ENCODE measurements at places on chromosomes 7 and 10.

GRCh38 chr7:157897681-157898080 is 560.9 kb downstream of the DNAJB6 start:
- DNase-seq, result no peak

DNA sequence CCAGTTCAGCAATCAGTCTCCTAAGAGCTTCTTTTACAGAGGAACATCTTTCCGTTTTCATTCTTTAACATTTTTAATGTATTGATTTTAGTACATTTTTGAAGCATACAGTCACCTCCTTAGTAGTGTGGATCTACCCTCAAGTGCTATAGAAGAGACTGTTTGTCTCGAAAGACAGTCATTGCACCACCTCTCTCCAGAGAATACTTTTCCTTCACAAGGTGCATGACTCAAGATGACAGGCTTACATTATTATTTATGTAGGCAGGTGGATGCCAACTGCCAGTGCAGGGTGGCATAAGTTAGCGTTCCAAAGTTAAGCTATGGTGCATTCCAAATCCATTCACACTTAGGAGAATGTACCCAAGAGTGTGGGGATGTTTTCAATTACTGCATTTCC is 71.8 kb downstream of the ZEB1 start:
- DNase-seq, result peak; percentile 76

DNA sequence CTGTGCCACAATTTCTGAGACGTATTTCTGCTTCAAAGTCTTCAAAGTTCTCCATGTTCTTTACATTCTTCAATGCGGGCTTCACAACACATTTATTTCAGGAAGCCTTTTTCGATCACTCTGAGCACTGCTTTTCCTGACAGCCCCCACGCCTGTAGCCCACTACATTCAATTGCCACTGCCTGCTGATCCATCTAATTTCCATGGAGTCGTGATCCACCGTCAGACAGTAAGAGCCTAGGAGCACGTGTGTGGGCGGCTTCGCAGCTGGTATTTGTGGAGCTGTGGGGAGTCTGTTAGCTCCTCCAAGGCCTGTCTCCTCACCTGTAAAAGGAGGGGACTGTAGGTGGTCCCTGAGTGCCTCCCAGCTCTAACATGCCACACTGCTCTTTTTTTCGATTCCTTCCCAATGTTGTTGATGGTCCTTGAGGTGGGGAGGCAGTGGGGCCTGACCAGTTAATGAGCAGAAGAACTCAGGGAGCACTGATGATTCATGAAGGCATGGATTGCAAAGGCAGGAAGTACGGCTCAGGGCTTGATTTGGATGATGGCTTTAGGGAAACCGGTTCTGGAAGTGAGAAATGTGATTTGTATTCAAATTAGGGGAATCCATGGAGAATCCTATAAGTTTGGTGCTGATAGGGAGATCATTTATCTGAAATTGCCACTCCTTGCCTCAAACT is 401.1 kb upstream of the PODXL start:
- DNase-seq, result peak; percentile 48

DNA sequence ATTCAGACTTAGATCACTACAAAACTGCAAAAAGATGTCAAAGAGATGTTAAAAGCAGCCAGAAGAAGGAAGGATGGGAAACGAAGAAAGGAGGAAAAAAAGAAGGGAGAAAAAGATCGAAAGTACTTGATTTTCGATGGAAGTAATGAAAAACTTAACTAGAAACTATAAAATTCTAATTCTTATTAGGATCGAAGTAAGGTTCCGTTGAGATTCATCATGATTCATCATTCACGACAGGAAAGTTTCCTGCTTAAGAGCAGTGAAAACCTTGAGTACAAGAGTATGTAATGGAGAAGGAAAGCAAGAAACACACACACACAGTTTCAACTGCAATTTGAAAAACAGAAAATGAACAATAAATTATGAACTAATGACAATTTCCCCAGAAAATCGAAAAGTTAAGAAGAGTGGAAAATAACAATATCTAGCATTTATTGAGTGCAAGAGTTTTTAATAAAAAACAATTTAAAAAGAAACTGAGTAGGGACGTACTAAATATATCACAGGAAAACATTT is 1.1 kb upstream of the ING3 start:
- DNase-seq, result no peak

DNA sequence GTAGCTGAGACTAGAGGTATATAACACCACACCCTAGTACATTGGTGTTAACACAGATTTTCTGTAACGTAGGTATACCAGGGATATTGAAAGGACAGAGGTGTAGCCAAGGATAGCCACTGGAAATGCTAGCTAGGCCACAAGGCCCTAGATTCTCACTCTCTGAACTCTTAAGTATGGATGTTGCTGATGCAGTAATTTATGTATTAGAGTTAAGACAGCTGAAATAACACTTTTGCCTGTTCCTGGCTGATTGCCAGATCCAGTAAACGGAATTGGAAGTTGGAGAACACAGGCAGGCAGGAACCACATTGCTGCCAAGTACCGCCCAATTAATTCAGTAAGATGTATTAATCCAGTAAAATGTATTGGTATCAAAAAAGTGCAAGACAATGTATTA is 1.8 kb downstream of the CALU start:
- DNase-seq, result no peak

DNA sequence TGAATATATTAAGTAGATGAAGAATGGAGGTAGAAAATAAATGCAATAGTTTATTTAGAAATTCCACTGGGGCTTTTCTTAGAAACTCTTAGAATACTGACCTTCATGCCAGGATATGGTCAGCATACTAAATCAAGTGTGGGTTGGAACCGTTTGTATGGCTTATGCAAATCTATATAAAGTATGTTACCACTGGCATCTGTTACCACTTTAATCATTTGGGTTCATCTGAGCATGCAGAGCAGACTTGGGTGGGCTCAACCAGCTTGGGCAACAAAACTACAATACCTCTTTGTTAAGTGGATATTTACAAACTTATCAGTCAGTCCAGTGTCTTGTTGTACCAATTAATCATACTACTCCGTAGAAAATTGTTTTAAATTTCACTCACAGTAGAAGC is 125.8 kb downstream of the CRPPA start:
- no peak for DNase-seq

DNA sequence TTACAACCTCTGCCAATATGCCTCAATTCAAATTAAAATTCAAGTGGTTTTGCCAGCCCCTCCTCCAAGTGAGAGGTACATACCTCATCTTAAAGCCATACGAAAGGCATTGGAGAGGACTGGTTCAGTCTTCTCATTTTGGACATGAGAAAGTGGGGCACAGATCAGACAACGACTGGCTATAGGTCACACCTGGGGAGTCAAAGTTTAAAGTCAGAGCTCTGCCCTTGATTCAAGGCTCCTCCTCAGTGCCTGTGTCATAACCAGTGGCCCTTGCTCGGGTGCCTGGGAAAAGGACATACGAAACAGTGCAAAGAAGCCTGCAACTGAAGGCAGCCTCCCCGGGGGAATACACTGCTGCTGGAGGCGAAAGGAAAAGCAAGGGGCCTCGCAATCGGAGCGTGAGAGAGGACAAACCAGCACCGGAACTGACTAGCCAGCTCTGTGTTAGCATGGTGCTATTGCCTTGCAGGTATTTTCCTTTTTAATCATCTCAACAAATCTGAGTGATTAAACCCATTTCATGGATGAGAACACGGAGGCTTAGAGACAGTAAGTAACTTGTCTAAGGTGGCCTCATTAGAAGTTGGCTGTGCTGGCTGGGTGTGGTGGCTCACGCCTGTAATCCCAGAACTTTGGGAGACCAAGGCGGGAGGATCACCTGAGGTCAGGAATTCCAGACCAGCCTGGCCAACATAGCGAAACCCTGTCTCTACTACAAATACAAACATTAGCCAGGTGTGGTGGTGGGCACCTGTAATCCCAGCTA is 1.1 kb upstream of the MTPAP start:
- no peak for DNase-seq

DNA sequence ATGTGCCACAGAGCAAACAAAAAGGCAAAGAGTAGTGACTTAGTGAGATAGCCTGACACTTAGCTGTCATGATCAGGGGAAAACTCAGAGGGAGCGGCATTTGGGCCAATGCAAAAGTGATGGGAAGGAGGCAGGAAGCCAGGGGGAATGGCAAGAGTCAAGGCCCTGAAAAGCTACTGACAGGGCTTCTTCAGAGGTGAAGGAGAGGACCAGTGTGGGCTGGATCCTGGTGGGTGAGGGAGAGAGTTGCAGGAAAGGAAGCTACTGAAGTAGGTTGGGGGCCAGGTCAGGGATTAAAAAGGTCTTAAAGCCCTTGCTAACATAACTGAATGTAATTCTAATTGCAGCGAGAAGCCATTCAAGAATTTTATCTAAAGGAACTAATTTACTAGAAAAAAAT is 117.0 kb downstream of the AASS start:
- no peak for DNase-seq

- peak; percentile 61 for DNase-seq
Observed at GRCh38 chr7:44163591-44163990, 22.5 kb upstream of the MYL7 start.

DNA sequence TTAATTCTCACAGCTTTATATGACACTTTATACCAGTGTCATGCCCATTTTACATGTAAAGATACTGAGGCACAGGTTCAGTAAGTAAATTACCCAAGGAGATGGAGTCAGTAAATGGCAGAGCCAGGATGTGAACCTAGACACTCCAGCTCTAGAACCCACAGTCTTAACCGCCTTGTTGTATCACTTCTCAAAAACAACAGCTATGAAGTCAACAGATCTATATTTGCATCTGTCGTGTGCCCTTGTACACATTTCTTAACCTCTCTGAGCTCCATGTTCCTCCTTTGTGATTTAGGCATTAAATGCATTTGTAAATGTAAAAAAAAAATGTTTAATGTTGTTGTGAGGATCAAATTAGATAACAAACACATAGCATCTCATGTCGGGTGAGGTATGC is 716.2 kb downstream of the SUGCT start:
- DNase-seq, result no peak

- DNase-seq, result no peak
Observed at GRCh38 chr7:27165996-27166530, 726 bp upstream of the HOXA9 start.

DNA sequence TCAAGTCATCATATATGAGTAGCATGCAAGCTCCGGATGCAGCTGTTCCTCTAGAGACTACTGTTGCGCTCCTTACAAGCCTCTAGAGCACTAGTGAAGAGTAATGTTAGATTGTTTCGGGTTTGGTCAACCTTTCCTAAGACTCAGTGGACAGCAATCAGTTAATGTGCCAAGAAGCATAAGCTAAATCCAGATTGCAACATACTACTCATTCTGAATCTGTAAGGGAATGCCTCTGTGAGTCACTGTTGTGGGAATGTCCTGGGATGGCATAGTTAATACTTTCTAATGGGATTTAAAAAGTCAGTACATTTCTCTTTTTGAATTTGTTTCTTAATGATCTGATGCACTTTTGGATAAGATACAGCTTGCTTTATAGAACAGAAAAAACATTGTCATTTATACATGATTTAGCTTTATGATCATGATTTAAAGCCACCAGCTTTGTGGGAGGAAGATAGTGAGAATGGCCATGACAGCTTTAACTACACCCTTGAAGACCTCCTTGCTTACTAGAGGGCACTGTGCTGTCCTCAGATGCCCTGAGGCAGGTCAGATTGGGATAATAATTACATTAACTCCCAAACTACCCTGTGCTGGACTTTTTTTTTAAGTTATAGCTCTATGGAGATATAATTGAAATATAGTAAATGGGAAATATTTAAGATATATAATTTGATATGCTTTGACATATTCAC is 138.4 kb downstream of the SDK1 start:
- peak; percentile 80 for DNase-seq

DNA sequence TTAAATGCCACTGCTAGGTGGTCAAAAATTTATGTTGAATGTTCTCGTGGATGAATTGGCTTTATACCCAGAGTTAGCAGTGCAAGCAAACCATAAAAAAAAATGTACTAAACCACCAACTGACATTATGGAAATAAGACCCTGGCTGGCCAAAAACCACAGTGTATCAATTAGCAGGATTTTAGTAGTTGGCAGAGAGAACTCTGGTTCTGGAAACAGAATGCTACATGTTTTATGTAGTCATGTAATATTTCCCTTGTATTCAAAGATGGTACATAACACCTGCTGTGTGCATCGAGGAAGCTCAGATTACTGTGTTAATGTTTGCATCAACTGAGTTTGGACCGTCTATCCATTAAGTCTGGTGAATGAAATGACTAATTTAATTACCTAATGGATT is 618.5 kb downstream of the CCSER2 start:
- DNase-seq, result no peak

- peak; percentile 72 for DNase-seq
Observed at GRCh38 chr7:125934539-125934938, 1004.9 kb upstream of the POT1 start.

DNA sequence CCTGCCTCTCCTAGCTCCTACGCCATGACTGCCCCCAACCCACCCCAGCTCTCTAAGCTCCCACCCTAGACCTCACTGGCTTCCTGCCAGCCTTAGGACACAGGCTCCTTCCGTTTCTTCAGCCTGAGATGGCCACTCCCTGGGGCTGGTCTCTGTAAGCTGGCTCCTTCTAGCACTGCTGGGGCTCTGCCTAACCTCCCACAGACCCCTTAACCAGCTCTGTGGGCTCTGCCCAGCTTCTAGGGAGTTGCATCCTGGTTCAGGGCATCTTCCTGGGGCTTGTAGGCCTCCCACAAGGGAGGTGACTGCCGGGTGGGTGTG is 478.6 kb upstream of the KLF6 start:
- no peak for DNase-seq

GRCh38 chr10:27207350-27207749 is 33.2 kb downstream of the ACBD5 start:
- DNase-seq, result no peak

DNA sequence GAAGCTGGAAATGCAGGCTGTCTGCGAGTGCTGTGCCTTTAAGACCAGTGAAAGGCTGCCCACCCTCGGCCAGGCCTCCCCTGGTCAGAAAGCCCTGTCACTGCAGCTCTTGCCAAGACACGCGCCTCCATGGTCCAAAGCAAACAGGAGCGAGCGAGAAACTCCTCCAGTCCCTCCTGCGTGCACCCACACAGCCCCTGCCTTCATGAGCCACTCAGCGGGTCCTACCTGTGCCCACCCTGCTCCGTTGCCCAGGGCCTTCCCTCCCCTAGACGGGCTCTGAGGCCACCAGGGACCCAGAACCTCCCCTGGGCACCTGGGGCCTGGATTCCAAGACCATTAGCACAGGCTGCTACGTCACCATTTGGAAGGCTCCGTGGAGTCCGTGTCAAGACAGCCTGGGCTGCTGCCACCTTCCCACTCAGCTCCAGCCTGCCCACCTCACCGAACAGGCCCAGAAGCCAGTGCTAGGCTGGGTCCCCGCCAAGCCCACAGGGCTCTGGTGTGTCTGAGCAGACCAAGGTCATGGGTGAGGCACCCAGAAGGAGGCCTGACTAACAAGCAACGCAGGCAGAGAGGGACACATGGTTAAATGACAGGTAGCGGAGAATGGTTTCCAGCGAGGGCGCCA is 144.5 kb downstream of the NEURL1 start:
- no peak for DNase-seq

DNA sequence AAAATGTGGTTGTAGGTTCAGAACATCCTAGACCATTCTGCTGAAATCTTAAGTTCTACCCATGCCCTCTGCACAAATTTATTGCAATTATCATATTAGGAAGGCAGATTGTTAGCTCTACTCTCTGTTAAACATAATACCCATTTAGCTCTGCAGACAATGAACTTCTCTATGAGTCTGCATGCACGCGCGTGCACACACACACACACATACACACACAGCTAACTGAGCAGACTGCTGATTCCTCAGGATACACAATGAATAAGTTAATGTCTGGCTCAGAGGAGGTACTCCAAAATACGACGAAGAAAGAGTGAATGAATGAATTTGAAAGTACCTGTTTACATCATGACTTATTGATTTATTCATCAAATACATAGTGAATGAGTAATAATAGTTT is 276.2 kb upstream of the SORCS1 start:
- DNase-seq, result no peak

- DNase-seq, result no peak
Observed at GRCh38 chr10:35950226-35950625, 308.1 kb upstream of the FZD8 start.

Data from foreskin keratinocyte (primary cell).